ENCODE measurements at places on chromosomes 2 and 18.
A peak's percentile ranks its signal among the peaks of the same experiment; 100 is the strongest.

DNA sequence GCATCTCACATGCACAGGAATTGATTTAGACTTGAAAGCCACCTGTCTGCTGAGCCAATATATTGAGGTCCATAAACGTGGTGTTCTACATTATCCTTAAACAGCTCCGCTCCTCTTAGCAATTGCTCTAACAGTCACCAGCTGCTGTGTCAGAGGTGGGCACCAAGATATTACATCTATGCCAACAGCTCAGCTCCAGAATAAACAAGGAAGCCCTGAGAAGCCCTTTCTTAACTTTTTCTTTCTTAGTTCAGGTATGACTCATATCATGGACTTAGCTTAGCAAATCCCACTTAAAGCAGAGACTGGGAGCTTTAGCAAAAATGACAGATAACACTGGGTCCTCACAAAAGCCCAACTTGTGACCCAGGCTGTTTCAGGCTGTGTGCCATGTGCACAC is 436.6 kb downstream of the IRS1 start:
- DNase-seq, result peak; percentile 42

DNA sequence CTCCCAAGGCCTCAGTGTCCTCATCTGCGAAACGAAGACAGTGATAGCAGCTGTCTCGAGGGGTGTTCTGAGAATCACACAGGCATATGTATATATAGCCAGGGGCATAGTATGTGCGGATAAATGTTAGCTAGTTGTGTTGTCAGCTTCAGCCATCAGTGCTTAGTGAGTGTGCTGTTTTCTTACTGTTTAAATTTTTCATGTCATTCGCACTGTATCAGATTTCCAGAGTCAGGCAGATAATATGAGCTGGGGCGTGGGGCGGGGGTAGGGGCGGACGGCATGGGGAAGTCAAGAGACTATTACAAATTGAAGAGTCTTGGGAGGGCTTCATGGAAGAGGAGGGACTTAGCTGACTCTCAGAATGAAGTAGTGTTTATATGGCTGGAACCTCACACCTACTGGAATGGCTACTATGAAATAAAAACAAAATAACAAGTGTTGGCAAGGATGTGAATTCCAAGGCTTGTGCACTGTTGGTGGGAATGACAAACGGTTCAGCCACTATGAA is 7.0 kb downstream of the TRAPPC12 start:
- DNase-seq, result peak; percentile 39

- DNase-seq, result peak; percentile 36
These were observed 28.6 kb downstream of the FEZ2 start for GRCh38 chr2:36569267-36569856.

DNA sequence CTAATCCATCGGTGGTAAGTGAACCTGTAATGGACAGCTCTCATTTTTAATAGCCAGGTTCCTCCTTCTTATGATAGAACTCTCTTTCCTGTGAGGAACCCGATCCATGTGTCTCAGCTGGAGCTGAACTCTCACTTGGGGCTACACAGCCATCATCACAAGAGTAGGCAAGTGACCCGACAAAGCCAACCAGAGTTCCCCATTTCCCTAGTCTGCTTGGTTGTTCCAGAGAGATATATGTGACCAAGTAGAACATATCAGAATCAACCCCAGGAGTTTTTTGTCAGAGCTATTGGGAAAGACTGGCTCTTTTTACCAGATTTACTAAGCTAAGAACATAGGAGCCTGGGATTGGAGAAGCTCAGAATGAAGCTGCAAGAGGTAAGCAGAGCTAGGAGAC is 14.6 kb upstream of the HNRNPLL start:
- no peak for DNase-seq

DNA sequence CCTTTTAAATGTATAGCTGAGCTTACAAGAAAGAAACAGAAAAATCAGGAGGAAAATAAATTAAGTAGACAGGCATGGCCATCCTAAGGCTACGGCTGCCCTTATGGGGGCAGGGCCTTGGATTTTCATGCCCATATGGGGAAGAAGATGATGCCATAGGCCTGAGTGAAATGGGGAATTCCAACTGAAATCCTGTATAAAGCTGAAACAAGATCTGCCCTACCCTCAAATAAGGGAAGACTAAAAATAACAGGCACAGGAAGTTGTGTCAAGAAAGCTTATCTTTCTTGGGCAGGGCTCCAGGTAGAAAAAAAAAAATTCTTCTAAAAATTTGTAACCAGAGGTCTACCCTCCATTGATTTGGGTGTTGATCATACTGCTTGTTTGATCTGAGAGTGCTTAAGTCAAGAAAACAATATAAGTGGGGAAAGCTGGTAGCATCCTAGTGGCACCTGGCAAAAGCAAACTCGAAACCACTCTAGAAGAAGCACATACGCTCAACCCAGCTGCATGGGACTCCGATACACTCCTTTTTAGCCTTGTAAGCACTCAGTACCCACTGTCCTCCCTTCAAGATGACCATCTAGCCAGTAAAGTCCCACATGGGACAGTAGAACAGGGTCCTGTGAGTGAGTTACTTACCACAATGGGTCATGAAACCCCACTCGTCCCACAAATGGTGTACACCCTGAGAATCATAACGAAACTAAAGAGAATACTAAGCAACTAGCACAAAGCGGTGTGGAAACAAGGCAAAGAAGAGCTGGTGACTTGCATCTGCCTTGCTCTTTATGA is 22.3 kb downstream of the DNAH7 start:
- DNase-seq, result peak; percentile 43

DNA sequence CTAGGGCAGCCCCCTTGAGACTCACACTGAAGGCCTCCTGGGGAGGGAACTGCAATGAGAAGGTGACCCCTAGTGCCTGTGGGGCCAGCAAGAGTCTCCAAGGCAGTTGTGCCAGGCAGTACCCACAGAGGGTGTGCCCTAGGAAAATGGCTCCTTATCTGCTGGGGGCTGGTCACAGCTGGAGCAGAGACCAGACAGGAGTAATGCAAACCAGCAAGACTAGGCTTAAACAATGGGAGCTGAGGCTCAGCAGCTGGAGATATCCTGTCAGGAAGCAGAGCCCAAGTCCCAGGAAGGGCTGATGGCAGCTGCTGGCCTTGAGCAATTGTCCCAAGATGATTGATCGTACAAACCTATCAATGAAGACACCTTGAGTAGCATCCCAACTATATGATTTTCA is 26.8 kb upstream of the E2F6 start:
- DNase-seq, result no peak

DNA sequence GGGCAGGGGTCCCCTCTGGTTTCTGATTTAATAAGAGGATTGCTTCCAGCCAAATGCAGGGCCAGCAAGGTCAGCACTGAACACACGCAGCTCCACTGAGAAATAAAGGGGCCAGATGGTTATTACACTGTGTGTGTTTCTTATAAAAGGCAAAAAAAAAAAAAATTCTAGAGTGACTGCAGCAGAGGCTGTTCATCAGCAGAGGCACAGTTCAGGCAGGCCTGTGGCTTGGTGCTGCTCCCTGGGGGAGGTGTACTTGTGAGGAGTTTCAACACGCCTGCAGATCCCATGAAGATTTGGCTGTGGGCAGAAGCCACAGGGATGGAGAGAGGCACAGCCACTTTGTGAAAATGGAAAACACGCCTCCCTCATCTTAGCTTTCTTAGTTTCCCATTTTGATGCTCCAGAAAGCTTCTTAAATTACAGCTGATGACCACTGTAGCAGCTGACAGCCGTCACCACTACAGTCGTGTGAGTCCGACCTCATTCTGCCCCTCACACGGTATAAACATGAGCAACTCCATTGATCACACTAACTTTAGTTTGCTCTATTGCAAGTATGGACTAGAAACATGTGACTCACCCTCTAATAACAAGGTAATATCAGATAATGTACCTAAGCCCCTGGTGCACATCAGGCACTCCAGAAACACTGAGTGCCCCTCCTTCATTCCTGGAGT is 726.5 kb upstream of the RAB6C start:
- DNase-seq, result no peak

- DNase-seq, result no peak
These were observed 115.9 kb downstream of the RPIA start for GRCh38 chr2:88807237-88807962.

DNA sequence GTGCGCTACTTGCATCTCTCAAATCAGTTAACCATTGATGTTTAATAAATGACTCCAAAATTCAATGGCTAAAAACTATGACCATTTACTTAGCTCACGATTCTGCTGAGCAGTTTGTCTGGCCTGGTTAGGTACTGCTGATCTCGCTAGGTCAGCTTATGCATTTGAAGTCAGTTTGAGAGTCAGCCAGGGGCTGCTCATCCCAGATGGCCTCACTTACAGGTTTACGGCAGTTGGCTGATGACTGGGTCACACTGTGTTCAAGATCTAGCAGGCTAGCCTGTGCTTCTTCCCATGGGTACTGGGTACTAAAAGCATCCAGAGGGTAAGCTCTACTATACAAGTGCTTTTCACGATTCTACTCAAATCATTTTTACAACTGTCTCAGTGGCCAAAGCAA is 122.1 kb downstream of the DLGAP1 start:
- no peak for DNase-seq
